Adrenal gland (tissue), 19 donors: ENCODE measurements at places on chromosomes 7 and 10. TPM values are rescaled to one million over a fixed set of nuclear protein-coding genes. Genes with fewer than 3 reads are reported as not detected.

Gene RNF148
- 0.24 TPM for polyA plus RNA-seq

Gene GSAP
- polyA plus RNA-seq = 56.1 TPM

Gene MUC3A
- polyA plus RNA-seq = 0.16 TPM

Gene PPP1R3A
- polyA plus RNA-seq = not detected

Gene ACTL6B
- 0.64 TPM for polyA plus RNA-seq

Gene GCK
- 0.09 TPM for polyA plus RNA-seq

Gene LHFPL3
- not detected for polyA plus RNA-seq

Gene ERVW-1
- not detected for polyA plus RNA-seq
